T-cell (primary cell): ENCODE measurements at places on chromosomes 5 and 9. TPM values are rescaled to one million over a fixed set of nuclear protein-coding genes. Genes with fewer than 3 reads are reported as not detected.

The MEIKIN gene
- 1.6 TPM for total RNA-seq

The GABRA6 gene
- not detected for total RNA-seq

The FOXD1 gene
- 0.68 TPM for total RNA-seq

The FAM151B gene
- total RNA-seq: 0.30 TPM

The ACTBL2 gene
- not detected for total RNA-seq

The CYLC2 gene
- total RNA-seq: not detected

The PLEKHG4B gene
- total RNA-seq: 0.06 TPM

The ITGA1 gene
- 2.9 TPM for total RNA-seq

The XPA gene
- total RNA-seq: 21.8 TPM

The SLC23A1 gene
- not detected for total RNA-seq

The JMY gene
- total RNA-seq: 19.3 TPM

The KCNT1 gene
- total RNA-seq: 0.07 TPM

The PCDHB8 gene
- not detected for total RNA-seq

The FOCAD gene
- 15.6 TPM for total RNA-seq

The IL9 gene
- not detected for total RNA-seq

The SLC6A18 gene
- not detected for total RNA-seq

The DNAJB5 gene
- total RNA-seq: 2.1 TPM

The SLC22A4 gene
- total RNA-seq: not detected

The MCCC2 gene
- total RNA-seq: 32.8 TPM

The LRRC70 gene
- total RNA-seq: 0.43 TPM

The STPG3 gene
- not detected for total RNA-seq

The AMBP gene
- 3.3 TPM for total RNA-seq

The SPINK5 gene
- total RNA-seq: 0.07 TPM

The SPATA31D4 gene
- not detected for total RNA-seq

The SIT1 gene
- 51.9 TPM for total RNA-seq

The GRM6 gene
- not detected for total RNA-seq

The PCDHA1 gene
- total RNA-seq: not detected

The CRAT gene
- 14.7 TPM for total RNA-seq

The LHX6 gene
- not detected for total RNA-seq

The CCL21 gene
- total RNA-seq: not detected

The TMEM215 gene
- total RNA-seq: not detected

The GLDC gene
- 0.72 TPM for total RNA-seq

The TMOD1 gene
- 1.3 TPM for total RNA-seq

The NADK2 gene
- total RNA-seq: 13.2 TPM

The PCDHB14 gene
- not detected for total RNA-seq

The TRIM36 gene
- not detected for total RNA-seq

The TPRN gene
- total RNA-seq: 7.6 TPM

The TARS1 gene
- 41.5 TPM for total RNA-seq

The TMEM171 gene
- total RNA-seq: not detected

The TAF11L5 gene
- not detected for total RNA-seq

The DCANP1 gene
- total RNA-seq: not detected

The GPRIN1 gene
- 0.33 TPM for total RNA-seq

The GPR151 gene
- not detected for total RNA-seq

The ZNF883 gene
- 0.79 TPM for total RNA-seq

The IFNA14 gene
- not detected for total RNA-seq

The DMRT2 gene
- not detected for total RNA-seq

The IFNB1 gene
- not detected for total RNA-seq

The PCDHGA1 gene
- total RNA-seq: 0.38 TPM

The PDE8B gene
- total RNA-seq: 0.23 TPM

The SH3GL2 gene
- total RNA-seq: not detected
